Dermis lymphatic vessel endothelial cell (primary cell): ENCODE measurements at places on chromosomes 4 and X. TPM values are rescaled to one million over a fixed set of nuclear protein-coding genes. Genes with fewer than 3 reads are reported as not detected.

Gene EGF
- total RNA-seq, result 0.09 and 0.33 TPM in 2 replicates

Gene DCAF4L1
- under 0.01 and 0.17 TPM in 2 replicates for total RNA-seq

Gene BEX1
- total RNA-seq, result 0.33 TPM in 1 of 2 replicates, not detected in the other

Gene TAF7L
- under 0.01 TPM in 1 of 2 replicates, not detected in the other for total RNA-seq

Gene CDX4
- total RNA-seq, result not detected in 2 replicates

Gene SNX12
- total RNA-seq, result 72.8 and 106 TPM in 2 replicates

Gene ADH7
- not detected in 2 replicates for total RNA-seq

Gene CENPC
- 14.2 and 16.9 TPM in 2 replicates for total RNA-seq

Gene ACOX3
- 21.0 and 21.1 TPM in 2 replicates for total RNA-seq

Gene TMSB15A
- total RNA-seq, result 0.33 and 0.86 TPM in 2 replicates

Gene IL1RAPL1
- total RNA-seq, result 0.09 TPM in 1 of 2 replicates, not detected in the other

Gene RNF212
- total RNA-seq, result 0.54 and 0.69 TPM in 2 replicates

Gene CCKAR
- total RNA-seq, result not detected in 2 replicates

Gene ARHGAP6
- 0.43 and 1.5 TPM in 2 replicates for total RNA-seq

Gene CSAG1
- not detected in 2 replicates for total RNA-seq

Gene CHST7
- total RNA-seq, result 31.9 and 71.4 TPM in 2 replicates

Gene ATP11C
- total RNA-seq, result 106 and 111 TPM in 2 replicates

Gene APLN
- 3.0 and 3.4 TPM in 2 replicates for total RNA-seq

Gene HTN1
- total RNA-seq, result not detected in 2 replicates

Gene CASP3
- 31.1 and 46.1 TPM in 2 replicates for total RNA-seq

Gene BTC
- not detected in 2 replicates for total RNA-seq

Gene SPARCL1
- total RNA-seq, result 0.87 and 1.5 TPM in 2 replicates

Gene PRSS12
- 7.0 and 8.2 TPM in 2 replicates for total RNA-seq

Gene SAGE1
- total RNA-seq, result not detected in 2 replicates

Gene ZNF280C
- 1.6 and 2.8 TPM in 2 replicates for total RNA-seq

Gene ATOH1
- total RNA-seq, result not detected in 2 replicates

Gene CHRDL1
- total RNA-seq, result not detected in 2 replicates

Gene MOB1B
- total RNA-seq, result 10.0 and 14.2 TPM in 2 replicates

Gene RAPGEF2
- total RNA-seq, result 84.4 and 125 TPM in 2 replicates

Gene HAND2
- total RNA-seq, result not detected in 2 replicates

Gene SORBS2
- total RNA-seq, result 45.1 and 156 TPM in 2 replicates

Gene NOCT
- 21.3 and 29.6 TPM in 2 replicates for total RNA-seq

Gene HPSE
- total RNA-seq, result 9.4 and 16.3 TPM in 2 replicates

Gene PAK3
- 1.3 and 1.7 TPM in 2 replicates for total RNA-seq

Gene COX7B2
- total RNA-seq, result not detected in 2 replicates

Gene GPR119
- not detected in 2 replicates for total RNA-seq

Gene RTL9
- under 0.01 TPM in 1 of 2 replicates, not detected in the other for total RNA-seq

Gene RS1
- not detected in 2 replicates for total RNA-seq

Gene SPACA5
- not detected in 2 replicates for total RNA-seq

Gene TLL1
- 33.6 and 39.5 TPM in 2 replicates for total RNA-seq

Gene CLOCK
- 18.9 and 22.5 TPM in 2 replicates for total RNA-seq

Gene TCEAL5
- not detected in 2 replicates for total RNA-seq

Gene USO1
- 86.1 and 93.3 TPM in 2 replicates for total RNA-seq

Gene TRIM2
- total RNA-seq, result 11.9 and 12.0 TPM in 2 replicates

Gene TCEAL9
- total RNA-seq, result 76.1 and 76.7 TPM in 2 replicates

Gene TMPRSS11D
- under 0.01 TPM in 2 replicates for total RNA-seq

Gene TMEM175
- 8.6 and 10.4 TPM in 2 replicates for total RNA-seq

Gene GAGE12H
- total RNA-seq, result not detected in 2 replicates

Gene MAGED4
- 30.3 and 36.1 TPM in 2 replicates for total RNA-seq

Gene KLHL13
- 0.34 and 0.54 TPM in 2 replicates for total RNA-seq

Gene SOX3
- total RNA-seq, result not detected in 2 replicates

Gene SHOX
- under 0.01 TPM in 1 of 2 replicates, not detected in the other for total RNA-seq

Gene NUDT11
- total RNA-seq, result 0.52 and 0.65 TPM in 2 replicates

Gene COL4A5
- total RNA-seq, result 27.7 and 41.9 TPM in 2 replicates

Gene ZNF674
- 3.6 and 5.8 TPM in 2 replicates for total RNA-seq

Gene TRMT44
- total RNA-seq, result 6.7 and 9.5 TPM in 2 replicates

Gene FOXR2
- total RNA-seq, result not detected in 2 replicates

Gene H2BW2
- not detected in 2 replicates for total RNA-seq
